H9 (cell line): ENCODE measurements at places on chromosomes 12 and 14.

- no peak for DNase-seq
Measured at GRCh38 chr14:55739967-55740648, 160.1 kb downstream of the KTN1 start.

DNA sequence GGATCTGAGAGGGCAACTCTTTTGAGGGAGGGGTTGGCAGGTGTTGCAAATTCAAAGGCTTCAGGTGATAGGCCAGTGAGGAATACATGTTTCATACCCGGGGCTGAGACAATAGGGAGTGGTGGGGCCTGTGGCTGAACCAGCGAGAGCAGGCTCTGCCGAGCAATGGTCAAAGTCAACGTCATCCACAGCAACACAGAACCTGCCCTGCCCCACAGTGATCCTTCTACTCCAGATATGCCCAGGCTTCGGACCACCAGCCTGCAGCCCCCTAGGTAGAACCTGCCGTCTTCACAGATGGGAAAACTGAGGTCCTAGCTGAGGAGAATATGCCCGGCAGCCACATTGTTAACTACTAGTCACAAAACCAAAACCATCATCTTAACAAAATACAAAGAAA is 4.1 kb downstream of the SERPINA1 start:
- no peak for DNase-seq

DNA sequence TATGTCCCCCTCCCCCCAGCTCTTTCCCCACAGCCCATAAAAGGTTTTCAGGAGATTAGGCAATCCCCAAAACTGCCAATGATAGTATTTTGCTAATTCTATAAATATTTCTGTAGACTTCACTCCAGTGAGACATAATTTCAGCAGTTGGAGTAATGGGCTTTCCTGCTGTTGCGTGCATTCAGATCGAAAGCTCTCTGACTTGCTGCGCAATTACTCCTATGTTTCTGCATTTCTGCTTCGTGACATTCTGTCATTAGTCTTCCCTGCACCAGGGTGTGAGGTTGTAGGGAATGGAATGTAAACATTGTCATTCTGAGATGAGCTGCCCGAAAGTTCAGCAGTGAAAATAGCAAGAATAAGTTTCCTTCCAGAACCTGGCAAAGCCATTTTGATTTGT is 58.2 kb downstream of the SAMD4A start:
- DNase-seq = no peak

DNA sequence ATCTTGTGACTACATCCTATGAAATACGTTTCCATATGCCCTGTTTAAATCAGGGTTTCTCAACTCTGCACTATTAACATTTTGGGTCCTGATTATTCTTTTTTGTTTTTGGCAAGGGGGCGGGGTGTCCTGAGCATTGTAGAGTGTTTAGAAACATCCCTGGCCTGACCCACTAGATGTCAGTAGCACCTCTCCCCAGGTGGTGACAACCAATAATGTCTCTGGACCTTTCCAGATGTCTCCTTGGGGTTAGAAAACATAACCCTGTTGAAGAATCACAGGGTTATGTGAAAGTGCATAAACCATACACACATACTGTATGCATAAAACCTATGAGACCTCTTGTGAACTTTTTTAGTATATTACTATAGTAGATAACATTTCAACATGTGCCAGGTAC is 1.4 kb downstream of the ACAD10 start:
- no peak for DNase-seq

- no peak for DNase-seq
Measured at GRCh38 chr12:52162981-52163380, 28.8 kb downstream of the KRT80 start.

- no peak for DNase-seq
Measured at GRCh38 chr12:122322501-122322900, 56.2 kb upstream of the VPS33A start.

GRCh38 chr12:29287622-29288021 is 93.3 kb downstream of the ERGIC2 start:
- no peak for DNase-seq

DNA sequence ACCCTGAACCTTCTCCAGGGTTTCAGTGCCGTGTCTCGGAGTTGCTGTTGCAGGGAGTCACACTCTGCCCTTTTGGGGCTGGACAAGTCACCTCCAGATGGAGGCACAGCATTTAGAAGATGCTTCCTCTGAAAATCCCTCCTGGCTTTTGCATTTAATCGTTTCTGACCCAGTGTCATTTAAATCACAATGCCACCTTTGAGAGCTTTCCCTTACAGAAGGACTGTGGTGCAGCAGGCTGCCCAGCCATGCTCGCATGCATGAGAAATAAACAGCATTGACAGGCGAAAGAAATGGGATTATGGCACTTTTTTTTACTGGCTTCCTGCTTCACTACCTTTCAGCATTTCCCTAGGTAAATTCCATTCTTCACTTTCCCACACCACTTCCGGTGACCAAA is 113.4 kb upstream of the DYRK2 start:
- no peak for DNase-seq

DNA sequence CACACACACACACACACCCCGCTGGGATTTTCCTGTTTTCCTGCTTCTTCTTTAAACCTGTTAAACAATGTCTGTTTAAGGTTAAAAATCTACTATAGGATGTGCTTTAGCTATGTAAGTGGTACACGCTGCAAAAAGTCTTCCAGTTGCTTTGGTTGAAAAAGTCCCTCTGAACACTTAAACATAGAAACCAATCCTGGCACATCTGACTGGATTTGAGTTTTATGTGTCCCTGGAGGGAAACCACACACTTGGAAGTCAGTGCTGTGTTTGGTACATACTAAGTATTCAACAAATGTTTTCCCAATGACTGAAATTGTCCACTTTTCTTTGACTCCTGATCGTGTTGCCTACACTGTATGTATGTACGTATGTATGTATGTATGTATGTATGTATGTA is 22.0 kb downstream of the CFL2 start:
- no peak for DNase-seq

- DNase-seq = no peak
Measured at GRCh38 chr14:33897878-33898535, 52.9 kb downstream of the EGLN3 start.

DNA sequence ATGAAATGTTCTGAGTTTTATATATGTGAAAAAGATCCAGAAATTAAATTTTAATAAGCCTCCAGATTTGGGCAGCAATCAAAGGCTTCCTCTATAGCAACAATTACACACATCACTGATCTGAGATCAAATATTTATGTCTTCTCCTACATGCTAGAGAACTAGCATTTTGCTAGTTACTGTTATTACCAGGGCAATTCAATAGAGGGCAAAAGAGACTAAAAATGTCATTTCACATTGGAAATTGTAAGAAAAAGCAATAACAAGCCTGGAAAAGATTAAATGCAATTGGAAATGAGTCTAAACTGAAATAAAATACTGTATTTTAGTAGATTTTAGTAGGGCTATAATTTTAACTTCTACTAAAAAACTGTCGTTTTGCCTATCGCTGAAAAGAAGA is 32.6 kb upstream of the ANO6 start:
- no peak for DNase-seq

GRCh38 chr14:65187421-65188049 is 85.2 kb upstream of the MAX start:
- peak; percentile 62 for DNase-seq

- no peak for DNase-seq
Measured at GRCh38 chr12:112978163-112979040, at the start of gene OAS2. Gene OAS2, plus strand, starts transcription at chr12:112978519. Its CDS starts 90 bp downstream, at chr12:112978609.

GRCh38 chr14:100654025-100654813 is 67.0 kb upstream of the BEGAIN start:
- no peak for DNase-seq

GRCh38 chr12:58079806-58080205 is 138.4 kb downstream of the ATP23 start:
- no peak for DNase-seq

GRCh38 chr14:65745396-65746190 is 333.1 kb downstream of the FUT8 start:
- DNase-seq = no peak

DNA sequence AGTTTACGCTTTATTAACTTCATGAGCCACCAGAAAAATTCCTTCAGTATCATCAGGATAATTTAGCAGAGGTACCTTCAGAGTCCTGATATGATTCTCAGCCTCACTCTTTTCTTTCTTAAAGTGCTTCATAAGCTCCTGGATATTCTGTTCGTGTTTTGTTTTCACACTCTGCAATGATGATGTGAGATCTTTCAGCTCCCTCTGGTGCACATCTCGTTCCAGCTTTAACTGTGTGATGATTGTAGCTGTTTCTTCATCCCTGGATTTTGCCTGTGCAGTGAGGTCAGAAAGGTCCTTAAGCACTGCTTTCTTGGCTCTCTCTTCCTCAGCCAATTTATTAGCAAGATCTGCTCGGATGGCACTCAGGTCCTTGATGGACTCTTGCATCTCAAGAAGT is 156.7 kb downstream of the CEP128 start:
- DNase-seq = no peak

DNA sequence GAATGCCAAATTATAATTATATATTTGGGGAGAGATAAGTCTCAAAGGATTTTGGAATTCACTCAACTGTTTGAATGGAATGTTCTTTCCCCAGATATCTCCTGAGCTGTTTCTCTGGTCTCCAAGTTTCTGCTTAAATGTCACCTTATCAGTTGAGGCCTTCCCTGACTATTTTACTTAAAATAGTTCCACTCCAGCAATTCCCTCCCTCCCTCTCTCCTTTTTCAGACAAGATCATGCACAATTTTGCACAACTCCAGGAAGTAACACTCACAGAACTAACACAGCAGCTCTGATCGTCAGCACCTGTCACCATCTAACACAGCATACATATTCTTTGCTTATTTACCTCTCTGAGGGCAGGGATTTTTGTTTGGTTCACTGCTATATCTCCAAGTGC is 12.5 kb downstream of the BTG1 start:
- DNase-seq = no peak

- no peak for DNase-seq
Measured at GRCh38 chr12:93302331-93303229, 75.1 kb upstream of the NUDT4 start.

GRCh38 chr14:22432348-22432976 is 156.6 kb downstream of the DAD1 start:
- DNase-seq = no peak

DNA sequence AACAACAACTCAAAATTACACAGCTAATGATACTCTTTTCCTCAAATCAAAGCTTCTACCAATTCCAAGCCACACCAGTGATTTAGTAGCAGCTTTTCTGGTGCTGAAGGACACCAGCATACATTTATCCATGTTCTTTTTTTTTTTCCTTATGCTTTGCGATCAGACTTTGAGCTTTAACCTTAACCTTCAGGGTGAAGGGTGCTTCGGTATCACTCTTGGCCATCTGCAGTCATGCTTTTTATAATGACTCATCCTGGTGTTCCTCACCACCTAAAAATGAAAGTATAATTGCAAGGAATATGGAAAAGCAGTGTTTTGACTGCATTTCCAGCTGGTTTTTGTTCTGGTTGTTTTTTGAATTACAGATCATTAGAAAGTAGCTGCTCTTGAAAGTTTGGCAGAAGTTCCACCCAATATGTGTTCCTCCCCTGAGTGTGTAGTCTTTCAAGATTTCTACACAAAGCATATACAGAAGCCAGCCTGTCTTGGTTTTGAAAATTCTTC is 1.3 kb upstream of the SLC41A2 start:
- DNase-seq = no peak

DNA sequence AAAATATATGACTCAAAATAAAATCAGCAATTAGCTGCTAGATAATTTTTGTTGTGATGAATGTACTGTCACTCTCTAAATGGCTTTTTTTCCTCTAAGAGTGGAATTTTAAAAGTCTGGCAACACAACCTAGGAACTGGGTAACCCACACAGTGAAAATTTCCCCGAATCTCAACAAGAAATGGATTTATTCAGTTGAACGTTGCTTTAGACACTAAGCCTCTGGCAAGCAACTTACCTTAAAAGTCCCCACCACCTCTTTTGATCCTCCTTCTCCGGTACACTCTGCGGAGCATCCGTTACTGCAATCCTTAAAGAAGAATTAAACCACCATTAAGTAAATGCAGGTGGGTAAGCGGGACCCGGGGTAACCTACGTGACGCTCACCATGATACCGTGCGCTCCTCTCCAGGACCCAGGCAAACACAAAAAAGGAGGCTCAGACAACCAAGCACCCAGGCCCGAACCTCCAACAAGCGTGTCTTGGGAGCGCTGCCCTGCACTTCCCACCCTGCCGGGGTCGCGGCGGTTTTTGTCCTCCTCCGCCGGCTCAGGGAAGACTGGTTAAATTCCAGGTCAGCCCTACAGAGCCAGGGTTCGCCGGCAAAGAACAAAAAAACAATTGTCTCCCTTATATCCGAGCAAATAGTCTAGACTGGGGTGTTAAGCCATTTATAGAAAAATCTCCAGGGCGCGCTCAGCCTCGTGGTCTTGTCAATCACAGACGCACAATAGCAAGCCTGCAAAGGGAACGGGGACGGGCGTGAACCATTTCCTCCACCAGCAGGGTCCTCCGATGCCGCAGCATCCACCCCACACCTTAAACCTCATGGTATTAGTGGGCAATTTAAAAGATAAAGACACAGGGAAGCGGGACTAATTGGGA is 47.1 kb downstream of the BCAT1 start:
- peak; percentile 69 for DNase-seq

DNA sequence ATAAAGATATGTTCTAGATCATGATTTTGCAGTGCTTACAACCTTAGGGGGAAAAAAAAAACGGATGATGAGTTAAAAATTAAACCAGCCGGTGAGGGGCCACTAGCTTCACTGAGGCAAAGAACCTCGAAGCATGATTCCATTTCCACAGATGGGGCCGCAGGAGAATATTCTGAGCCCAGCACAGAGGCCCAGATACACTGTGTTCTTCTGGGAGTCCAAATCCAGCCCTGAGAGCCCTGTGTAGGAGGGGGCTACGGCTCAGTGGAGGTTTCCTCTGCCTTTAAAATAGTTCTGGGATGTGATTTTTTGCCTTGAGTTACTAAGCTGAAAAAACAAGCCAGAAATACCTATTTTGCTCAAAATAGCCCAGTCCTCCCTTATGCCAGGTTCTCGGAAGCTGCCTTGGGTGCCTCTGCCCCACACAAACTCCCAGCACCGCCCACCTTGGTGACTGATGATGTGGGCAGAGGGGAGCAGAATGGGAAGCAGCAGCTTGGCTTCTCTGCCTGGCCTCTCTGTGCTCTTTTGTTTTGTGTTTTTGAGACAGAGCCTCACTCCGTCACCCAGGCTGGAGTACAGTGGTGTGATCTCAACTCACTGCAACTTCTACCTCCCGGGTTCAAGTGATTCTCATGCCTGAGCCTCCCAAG is 105.4 kb upstream of the BCL2L14 start:
- DNase-seq = no peak

GRCh38 chr14:68795597-68796417 is 2.9 kb upstream of the ZFP36L1 start:
- peak; percentile 91 for DNase-seq

GRCh38 chr12:44627387-44628166 is 248.5 kb downstream of the NELL2 start:
- DNase-seq = no peak
